ENCODE measurements at places on chromosomes 6 and 20.

- no peak for DNase-seq
These were observed 78.0 kb downstream of the RWDD2A start for GRCh38 chr6:83270971-83271719.

DNA sequence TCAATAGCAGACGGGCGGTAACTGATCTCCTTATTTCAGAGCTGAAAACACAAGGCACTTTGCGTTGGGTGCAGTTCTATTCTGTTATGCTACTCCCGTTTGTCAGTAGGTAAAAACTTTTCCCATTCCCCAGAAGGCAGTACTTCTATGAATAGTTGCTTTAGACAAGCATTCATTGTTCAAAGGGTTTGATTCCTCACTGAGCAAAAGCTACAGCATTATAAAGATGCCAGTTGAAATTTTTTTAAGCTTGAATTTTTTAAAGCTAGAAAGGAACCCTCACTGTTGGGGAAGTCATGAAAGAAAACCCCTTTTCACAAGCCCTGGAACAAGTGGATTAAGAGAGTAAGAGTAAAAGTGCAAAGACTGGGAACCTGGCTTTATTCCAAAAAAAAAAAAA, 42.3 kb downstream of the FUT9 start:
- DNase-seq = no peak

DNA sequence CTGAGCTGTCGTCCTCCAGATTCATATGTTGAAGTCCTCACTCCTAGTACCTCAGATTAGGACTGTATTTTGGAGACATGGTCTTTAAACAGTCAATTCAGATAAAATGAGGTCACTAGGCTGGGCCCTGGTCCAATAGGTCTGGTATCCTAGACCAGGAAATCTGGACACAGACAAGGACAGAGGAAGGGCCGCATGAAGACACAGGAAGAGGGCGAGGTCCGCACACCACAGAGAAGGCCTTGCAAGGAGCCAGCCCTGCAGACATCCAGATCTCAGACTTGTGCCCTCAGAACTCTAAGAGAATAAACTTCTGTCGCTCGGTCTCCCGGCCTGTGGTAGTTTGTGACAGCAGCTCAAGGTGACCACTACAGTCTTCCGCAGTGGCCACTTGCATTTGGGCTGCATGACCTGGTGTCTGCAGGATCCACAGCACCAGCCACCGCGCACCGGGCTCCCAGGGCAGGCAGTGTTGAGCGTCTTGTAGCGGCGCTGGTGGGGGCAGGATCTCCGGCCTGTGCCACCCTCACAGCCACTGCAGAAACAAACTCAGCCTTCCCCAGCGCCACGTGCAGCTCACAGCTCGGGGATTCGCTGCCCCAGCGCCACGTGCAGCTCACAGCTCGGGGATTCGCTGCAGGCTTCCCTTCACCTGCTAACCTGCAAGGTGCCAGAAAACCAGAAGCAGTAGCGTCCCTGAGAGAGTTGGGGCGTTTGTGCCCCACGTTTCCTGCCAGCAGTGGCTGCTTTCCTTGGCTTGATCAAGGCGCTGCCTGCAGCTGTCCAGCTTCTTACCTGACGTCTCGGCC, 6.0 kb upstream of the RBM38 start:
- no peak for DNase-seq

GRCh38 chr6:1335367-1336037, 23.6 kb downstream of the FOXQ1 start:
- no peak for DNase-seq

GRCh38 chr6:1242446-1242845, 69.5 kb upstream of the FOXQ1 start:
- no peak for DNase-seq

DNA sequence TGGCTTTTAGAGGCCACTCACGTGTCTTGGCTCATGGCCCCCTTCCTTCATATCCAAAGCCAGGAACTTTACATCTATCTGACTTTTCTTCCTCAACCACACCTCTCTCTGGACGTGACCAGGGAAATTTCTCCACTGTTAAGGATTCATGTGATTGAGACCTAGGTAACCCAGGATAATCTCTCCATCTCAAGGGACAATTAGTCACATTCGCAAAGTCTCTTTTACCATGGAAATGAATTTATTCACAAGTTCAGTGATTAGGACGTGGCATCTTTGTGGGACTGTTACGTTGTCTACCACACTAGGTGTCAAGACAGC, 227.5 kb upstream of the RAB32 start:
- DNase-seq = no peak

- DNase-seq = no peak
These were observed 27.9 kb downstream of the STK38 start for GRCh38 chr6:36519352-36519751.

- DNase-seq = no peak
These were observed 13.5 kb upstream of the ZBTB46 start for GRCh38 chr20:63844511-63844991.

DNA sequence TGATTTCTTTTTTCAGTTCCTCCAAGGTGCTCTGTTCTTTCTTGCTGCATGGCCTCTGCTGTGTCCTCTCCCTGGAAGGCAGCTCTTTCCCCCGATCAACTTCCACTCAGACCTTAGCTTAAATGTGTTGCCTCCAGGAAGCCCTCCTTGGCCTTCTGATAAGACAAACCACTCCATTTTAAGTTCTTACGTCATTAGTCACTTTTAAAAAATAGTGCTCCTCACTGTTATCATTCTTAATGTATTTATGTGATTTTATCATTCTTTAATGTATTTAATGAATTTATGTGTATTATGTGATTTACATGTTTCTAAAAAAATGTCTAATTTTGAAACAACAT, 12.2 kb upstream of the MANBAL start:
- no peak for DNase-seq

DNA sequence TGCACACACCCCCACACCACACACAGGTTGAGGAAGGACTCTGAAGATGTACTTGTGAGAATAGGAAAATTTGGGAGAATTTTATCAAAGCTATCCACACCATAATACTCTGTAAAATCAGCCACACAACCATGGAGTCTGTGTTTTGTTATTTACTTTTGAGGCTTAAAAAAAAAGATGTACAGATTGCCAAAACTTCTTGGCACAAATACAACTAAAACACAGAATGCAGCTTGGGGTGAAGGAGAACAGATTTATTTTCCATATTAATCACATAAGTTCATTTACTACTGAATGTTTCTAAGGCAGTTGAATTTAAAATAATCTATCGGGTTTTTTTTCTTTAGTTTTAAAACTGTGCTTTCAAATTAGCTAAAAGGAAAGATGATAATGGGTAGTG, 32.8 kb upstream of the KCNQ5 start:
- DNase-seq = no peak

GRCh38 chr20:22916021-22916842, 118.9 kb upstream of the SSTR4 start:
- DNase-seq = no peak

- DNase-seq = no peak
These were observed 51.4 kb upstream of the GMDS start for GRCh38 chr6:2296781-2297180.

GRCh38 chr6:27213544-27214125, 33.9 kb upstream of the PRSS16 start:
- DNase-seq = no peak

DNA sequence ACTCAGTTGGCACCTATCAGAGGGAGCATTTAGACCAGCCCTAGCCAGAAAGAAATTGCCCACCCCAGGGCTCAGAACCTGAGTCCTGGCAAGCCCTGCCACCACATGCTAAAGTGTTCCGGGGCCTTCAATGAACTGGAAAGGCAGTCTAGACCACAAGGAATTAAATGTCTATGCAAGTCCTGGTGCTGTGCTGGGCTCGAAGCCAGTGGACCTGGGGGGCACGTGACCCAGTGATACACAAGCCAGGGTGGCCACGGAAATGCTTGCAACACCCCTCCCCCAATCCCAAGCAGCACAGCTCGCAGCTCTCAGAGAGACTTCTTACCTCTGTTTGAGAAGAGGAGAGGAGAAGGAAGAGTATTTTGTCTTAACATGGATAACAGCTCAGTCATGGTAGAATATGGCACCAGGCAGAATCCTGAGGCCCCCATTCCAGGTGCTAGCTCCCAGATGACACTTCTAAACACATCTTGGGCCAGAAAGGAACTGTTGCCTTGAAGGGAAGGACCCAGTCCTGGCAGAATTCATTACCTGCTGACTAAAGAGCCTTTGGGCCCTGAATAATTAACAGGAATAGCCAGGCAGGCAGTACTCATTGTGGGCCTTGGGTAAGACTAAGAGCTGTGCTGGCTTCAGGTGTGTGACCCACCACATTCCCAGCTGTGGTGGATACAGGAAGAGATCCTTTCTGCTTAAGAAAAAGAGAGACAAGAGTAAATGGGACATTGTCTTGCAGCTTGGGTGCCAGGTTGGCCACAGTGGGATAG, 111.3 kb downstream of the BTBD9 start:
- DNase-seq = no peak

- no peak for DNase-seq
These were observed 70.6 kb downstream of the CDC40 start for GRCh38 chr6:110250838-110251237.

DNA sequence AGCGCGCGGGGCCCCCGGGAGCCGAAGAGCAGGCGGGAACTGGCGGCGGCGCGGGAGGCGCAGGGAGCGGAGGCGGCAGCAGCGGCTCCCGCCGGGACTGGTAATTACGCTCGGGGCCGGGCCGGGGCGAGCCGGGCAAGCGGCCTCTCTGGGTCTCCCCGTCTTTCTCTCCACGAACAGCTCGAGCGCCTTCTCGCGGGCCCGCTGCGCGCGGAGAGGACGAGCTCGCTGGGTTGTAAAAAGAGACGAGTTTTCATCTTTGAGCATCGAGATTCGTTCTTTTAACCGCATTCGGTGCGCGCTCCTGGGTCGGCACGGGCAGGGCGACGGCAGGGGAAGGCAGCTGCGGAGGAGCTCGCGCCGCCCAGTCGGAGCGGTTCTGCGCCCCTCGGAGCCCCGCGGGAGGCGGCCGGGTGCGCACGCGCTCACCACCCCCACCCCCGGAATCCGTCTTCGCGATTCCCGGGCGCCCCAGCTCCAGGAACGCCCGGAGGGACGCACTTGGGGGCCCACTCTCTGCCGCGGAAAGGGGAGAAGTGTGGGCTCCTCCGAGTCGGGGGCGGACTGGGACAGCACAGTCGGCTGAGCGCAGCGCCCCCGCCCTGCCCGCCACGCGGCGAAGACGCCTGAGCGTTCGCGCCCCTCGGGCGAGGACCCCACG, 38.0 kb downstream of the YTHDF1 start:
- no peak for DNase-seq

DNA sequence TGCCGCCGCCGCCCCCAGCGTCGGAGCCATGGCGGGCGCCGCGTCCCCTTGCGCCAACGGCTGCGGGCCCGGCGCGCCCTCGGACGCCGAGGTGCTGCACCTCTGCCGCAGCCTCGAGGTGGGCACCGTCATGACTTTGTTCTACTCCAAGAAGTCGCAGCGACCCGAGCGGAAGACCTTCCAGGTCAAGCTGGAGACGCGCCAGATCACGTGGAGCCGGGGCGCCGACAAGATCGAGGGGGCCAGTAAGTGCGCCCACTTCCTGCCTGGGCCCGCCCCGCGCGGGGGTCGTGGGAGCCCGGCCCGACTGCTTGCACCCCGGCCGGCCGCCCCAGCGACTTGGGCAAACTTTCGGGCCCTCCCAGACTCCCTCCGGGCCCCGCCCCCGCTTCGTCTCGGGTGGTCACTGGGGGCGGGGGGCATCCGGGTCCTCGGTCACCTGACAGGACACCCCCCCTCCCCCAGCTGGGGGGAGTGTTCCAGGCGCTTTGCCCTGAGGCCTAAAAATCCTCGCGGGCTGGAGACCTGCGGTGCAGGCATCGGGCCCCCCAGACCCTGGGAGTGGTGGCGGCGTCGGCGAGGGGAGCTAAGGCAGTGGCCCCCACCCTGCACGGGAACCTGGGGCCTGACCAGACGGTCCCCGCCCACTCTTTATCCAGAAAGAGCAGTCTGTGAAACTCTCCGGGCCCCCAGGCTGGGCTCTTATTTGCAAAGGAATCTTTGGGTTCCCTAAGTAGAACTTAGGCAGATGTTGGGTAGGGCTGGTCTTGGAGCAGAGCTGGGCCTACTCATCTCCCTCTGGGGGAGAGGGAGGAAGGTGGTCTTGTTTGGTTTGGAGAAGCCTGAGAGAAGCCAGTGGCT, 501 bp downstream of the PLCG1 start:
- peak; percentile 62 for DNase-seq

DNA sequence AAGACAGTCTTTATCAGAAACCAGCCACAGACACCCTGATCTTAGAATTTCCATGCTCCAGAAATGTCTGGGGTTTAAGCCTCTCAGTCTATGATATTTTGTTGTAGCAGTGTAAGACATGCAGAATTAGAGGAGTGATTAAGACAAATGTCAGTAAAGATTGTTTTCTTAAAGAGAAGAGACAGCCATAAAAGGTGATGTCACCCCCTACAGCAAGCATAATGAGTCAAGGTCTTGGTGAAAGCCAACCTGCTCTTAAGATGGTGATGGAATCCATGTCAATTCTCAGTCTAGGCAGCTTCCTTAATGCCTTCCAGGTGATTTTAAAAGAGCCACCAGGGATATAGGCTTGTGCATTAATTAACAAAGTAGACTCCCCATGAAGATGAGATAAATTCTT, 849.9 kb upstream of the EPHA7 start:
- no peak for DNase-seq

DNA sequence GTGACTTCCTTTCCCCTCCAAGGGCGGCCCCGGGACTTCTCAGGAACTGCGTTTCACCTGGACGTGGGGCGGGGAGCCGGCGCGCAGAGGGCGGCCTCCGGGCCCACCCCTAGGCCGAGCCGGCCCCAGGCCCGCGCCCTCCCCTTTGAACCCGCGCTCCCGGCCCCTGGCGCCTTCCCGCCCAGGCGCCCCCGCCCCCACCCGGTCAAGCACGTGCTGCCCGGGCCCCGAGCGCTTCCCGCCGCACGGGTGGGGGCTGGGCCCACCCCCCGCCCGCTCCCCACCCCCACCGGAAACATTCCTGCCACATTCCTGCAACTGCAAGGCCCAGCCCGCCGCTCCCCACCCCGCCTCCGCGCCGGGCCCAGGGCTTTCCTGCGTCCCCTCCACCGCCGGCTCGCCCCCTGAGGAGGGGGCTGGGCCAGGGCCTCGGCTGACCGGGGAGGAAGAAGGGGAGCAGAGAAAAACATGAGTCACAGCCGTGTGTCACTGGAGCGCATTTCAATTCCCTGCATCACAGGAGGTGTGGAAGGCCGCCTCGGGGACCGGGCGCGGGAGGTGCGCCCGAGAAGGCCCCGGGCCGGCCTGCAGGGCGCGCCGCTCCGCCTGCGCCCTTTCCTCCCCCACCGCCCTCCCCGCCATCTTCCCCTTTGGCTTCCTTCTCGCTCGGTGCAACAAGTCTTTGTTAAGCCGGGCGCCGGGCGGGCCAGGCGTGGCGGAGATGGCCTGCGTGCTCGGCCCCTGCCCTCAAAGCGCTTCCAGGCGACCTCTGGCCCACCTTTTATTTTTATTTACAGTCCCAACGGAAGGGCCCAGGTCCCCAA, 1.2 kb upstream of the HMGA1 start:
- DNase-seq = peak; percentile 60

Measured in activated naive CD4-positive, alpha-beta T cell (primary cell).